ENCODE measurements at places on chromosomes 7 and 10. TPM values are rescaled to one million over a fixed set of nuclear protein-coding genes. Genes with fewer than 3 reads are reported as not detected.

The PCLO gene
- total RNA-seq, result 0.91 TPM

The CLRN3 gene
- not detected for total RNA-seq

The KLLN gene
- total RNA-seq, result 0.53 TPM

The MARVELD1 gene
- total RNA-seq, result 36.8 TPM
